ENCODE measurements at places on chromosomes 5 and 9.

DNA sequence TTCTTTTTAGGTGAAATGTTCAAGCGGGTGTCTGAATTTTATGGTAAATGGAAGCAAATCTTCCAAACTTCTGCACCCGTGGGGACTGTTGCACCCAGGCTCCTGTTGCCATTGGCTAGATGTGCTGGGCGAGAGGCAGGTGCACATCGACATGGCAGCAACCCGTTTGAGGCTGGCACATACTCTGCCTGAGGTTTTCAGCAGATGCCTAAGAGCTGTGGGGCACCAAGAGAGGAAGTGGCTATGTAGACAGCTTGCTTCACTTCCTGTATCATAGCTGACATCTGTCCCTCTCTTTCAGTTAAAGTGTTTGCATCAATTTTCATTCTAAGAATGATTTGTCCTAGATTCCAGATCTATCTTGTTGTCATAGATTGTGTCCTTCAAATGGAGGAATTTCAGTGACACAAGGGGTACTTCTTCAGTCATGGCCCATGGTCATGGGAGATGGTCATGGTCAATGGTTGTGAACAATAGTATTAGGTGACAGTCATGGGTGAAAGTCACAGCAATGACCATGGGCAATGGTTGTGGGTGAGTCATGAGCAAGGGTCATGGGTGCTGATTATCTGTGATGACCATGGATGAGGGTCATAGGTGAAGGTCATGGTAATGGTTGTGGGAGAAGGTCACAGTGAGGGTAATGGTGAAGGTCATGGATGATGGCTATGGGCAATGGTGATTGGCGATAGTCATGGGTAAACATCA is 115.1 kb upstream of the IRX4 start:
- DNase-seq: no peak

DNA sequence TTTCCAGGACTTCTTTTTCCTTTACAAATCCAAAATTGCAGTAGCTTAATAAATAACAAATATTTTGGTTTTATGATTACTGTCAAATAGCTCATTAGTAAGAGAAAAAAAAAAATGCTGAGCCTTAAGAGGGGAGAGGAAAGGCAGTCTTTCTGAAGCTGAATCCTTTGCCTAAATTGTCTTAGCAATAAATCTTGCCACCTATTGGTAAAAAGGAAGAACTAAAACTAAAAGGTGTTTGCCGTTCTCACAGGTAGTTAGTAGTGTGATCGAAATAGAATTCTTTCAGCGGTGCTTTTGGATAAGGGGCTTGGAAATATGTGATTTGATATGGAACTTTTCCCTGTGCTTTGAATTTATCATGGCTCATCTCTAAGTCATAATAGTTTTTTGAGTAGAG is 31.2 kb downstream of the PIK3R1 start:
- DNase-seq: no peak

- DNase-seq: peak; percentile 29
Observed at GRCh38 chr9:91758491-91758981, 191.5 kb downstream of the ROR2 start.

DNA sequence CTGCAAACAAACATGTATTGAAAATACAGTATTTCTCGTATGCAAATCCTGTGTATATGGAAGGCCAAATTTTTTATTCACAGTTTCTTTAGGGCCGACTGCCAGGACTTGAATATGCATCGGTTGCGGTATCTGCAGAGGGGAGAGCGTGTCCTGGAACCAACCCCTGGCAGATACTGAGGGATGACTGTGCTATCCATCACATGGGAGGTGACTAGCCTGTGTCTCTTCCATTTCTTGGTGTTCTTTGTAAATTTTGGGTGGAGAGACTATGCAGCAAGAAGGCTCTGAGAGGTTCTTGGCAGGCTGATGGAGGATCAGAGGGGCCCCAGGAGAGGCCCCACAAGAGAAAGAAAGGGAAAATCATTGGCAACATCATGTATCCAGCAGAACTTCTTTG is 384.3 kb downstream of the YTHDC2 start:
- DNase-seq: no peak

GRCh38 chr5:153513156-153513555 is 22.7 kb downstream of the GRIA1 start:
- no peak for DNase-seq

GRCh38 chr9:127726871-127727270 is 8.2 kb downstream of the TOR2A start:
- no peak for DNase-seq

- no peak for DNase-seq
Observed at GRCh38 chr9:122145592-122145863, 14.1 kb downstream of the NDUFA8 start.

GRCh38 chr5:150525163-150525562 is 17.2 kb downstream of the NDST1 start:
- DNase-seq: no peak

GRCh38 chr9:89626741-89627265 is 22.0 kb downstream of the GADD45G start:
- no peak for DNase-seq

GRCh38 chr9:136117916-136118319 is 757 bp downstream of the TMEM250 start:
- DNase-seq: no peak

GRCh38 chr9:969310-970150 is 6.9 kb upstream of the DMRT3 start:
- no peak for DNase-seq

DNA sequence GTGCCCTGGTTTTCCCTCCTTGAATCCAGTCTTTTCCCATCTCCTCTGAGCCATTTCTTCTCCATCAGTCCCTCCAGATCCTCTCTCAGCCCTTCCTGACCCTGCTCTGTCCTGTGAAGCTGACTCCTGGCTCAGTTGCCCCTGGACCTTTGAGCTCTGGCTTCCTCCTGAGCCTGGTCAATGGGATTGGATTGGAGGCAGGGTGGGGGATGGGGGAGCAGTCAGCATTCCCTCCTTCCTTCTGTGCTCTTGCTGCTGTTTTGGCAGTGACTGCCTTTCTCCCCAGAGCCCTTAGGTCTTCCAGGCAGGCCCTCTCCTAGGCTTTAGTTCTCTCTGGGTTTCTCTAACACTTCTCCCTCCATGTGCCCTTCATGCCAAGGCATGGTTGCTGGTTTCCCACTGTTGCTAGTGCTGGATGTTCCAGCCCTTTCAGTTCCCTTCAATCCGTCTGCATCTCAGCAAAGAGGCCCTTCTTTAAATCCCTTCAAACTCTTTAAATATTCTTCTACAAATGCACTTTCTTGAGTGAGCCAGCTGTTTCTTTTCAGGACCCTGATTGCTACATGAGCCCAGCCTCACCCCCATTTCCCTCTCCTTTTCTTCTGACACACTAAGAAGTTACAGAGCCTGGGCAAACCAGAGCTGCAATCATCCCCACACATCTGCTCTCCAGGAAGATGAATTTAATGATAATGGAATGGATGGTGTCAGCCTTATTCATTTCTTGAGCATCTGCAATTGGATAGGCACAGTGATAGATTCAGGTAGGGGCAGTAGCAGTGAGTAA is 2.2 kb downstream of the TNFSF15 start:
- DNase-seq: no peak

DNA sequence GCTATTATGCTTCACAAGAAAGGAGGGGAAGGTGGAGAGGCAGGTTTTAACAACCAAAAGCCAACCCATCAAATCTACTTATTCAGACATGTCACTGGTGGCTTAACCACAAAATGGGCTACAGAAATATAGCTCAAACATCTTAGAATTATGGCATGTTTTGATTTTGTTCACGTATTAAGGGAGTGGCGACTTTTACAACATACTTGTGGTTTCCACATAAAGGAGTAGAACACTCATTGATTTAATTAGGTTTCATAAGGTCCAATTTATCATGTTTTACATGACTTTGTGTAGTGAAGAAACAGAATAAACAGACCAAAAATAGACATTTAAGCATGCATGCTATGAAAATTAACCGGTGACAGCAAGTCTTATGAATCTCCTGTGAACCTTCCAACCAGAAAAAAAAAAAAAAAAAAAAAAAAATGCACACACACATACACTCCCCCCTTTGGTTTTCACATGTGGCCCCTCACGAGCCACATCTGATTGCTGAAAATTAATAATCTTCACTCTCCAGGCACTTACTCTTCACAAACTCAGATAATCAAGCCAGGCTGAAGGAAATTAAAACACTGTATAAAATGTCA is 5.4 kb downstream of the ZNF608 start:
- DNase-seq: peak; percentile 95

DNA sequence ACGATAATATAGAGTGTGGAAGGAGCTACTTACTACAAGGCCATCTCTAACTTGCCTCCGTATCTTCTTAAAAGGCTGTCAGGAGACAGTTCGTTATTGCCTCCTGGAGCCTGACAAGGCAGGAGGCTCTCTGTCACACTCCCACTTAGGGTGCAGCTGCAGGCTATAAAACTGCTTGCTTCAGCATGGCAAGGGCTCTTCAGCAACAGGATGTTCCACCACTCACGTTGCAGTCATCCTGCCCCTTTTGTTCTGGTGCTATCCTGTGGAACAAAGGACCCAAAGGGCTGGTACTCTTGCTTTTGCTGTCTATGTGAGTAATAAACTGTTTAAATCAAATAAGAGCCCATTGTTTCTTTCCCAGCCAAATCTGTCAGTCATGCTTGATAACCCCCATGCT is 508.9 kb downstream of the NTRK2 start:
- peak; percentile 47 for DNase-seq

DNA sequence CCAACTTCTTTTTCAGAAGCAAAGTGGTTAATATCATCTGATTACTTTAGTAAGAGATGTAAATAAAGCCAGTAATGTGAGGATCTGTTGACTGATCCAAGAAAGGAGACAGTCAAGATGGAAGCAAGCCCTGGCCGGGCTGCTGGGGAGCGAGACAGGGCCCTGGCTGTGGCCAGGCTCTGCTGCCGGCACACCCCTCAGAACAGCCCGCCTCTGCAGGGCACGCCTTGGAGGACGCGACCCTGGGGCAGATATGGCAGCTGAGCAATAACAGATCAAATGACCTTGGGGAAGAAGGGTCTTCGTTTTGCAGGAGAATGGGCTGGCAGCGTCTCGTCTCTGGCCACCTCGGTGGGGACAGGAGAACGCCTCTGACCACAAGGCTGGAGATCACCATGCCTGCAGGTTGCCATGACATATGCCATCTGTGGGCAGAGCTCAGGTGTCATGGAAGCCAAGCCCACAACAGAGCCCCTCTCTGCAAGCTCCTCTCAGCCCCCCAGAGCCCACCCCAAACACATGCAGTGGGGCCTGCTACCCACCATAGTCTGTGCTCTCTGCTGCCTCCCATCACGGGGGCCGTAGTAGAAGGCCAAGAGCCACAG is 206.5 kb downstream of the FANCC start:
- no peak for DNase-seq

DNA sequence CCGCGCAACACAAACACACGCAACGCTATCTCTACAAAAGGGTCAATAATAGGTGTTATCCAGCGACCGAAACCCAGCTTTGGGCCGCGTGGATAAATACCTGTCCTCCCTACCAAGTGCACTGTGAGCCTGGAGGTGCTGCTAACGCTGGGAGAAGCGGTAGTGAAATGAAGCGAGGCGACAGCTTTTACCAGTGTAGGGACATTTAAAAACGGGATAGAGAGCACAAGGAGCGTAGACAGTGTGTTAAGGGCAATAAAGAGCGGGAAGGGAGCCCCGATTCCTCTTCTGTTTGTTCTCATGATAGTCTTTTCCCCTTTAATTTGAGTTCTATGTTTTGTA is 421 bp upstream of the DEPDC1B start:
- no peak for DNase-seq

DNA sequence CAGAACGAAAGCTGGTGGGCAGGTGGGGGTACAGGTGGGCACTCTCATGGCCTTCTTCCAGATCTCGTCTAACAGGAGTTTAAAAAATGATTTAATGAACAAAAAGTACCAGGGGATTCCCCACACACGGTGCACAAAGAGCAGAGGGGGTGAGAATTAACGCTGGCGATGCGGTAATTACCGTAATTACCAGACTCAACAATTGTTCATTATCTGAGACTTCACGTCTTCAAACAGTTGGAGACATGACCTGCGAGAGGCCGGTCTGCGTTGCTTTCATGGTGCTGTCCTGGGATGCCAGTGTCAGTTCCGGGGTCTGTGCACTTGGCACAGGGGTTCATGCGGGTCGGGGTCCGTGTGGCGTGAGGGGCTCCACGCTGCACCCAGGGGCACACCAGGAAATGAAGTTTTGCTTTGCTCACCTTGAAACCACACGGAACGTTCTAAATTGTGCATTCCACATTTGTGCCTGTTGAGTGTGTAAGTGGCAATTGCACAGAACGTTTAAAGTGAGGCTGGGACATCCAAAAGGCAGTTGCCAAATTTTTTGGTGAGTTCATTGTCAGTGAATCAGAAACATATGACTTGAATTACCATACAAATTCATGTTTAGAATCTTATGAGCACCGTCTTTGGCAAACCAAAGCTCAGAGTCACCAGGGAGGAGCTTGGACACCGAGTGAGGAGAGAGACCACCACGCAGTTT is 256.4 kb upstream of the IRX1 start:
- no peak for DNase-seq

- DNase-seq: no peak
Observed at GRCh38 chr5:34722183-34722582, 66.1 kb downstream of the RAI14 start.

DNA sequence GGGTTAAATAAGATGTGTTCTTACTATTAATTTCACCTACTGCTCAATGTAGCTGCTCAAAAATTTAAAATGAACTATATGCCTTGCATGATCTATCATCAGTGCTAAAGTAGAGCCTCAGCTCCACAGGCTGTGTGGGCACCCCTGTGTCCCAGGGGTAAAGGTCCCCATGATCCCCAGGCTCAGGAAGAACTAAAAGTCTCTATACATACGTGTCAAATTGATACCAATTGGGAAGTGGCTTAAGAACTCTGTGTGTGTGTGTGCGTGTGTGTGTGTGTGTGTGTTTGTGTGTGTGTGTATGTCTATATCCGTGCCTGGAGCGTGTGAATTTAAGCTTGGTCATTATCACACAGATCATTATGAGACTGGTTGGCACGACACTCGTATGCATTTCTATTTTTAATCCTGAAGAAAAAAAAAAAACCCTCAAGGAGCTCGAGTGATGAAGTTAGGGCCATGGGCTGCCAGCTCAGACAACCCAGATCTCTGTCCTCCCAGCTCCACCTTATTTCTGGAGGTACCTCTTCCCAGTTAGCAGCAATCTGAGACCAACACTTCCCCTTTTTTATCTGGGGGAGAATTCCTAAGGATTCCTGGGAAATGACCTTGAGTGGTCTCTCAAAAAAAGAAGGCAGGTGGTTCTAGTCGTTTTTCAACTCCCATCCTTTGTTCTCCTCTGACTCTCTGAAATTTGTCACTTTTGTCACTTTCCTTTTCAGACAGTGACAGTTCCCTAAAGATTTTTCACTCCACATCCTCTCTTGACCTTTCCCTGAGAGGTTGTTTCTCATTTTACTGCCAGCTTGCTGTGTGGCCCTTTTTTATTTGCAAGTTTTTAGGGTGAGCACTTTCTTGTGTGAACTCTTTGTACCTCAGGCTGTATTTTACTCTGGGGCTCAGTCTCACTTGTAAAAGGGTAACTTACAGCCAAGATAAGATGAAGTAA is 45.7 kb upstream of the CTXN3 start:
- DNase-seq: no peak
